ENCODE measurements at places on chromosomes 3 and 15. TPM values are rescaled to one million over a fixed set of nuclear protein-coding genes. Genes with fewer than 3 reads are reported as not detected.

Gene SAMD7
- total RNA-seq: not detected

Gene PLSCR5
- not detected for total RNA-seq

DNA sequence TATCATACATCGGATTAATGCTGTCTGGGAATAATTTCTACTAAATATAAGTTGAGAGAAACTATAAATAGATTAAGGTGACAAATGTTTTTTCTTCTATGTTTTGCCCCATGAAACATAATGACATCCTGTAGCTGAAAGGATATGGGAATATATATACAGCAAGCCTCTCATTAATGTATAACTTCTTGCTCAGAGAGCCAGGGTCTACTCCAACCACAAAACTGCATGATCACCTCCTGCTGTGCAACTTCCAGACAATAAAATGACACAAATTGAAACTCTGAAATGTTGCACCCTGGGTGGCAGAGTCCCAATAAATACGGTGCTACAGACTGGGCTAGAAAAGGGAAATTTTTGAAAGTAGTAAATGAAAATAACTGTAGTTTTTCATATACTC lies 571.9 kb upstream of the CBLB start:
- DNase-seq: no peak

DNA sequence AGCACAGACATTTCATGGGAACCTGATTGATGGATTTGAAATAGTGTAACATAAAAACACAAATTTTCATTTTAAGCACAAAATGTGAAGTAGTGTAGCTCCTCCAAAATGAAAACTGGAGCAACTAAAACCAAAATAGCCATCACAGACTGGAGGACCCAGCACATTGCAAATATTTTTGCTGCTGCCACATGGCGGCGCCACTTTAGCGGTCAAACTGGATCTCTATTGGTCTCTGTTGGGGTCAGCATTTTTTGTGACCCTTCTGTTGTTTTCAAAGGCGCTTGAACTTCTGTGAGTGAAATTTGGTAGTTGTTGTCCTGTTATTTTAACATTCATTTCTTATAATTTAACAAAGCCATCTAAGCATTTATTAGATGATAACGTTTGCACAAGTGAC lies 259.9 kb downstream of the IL20RB start:
- DNase-seq: no peak

GRCh38 chr15:101210058-101210457 lies 41.8 kb downstream of the CHSY1 start:
- no peak for DNase-seq

DNA sequence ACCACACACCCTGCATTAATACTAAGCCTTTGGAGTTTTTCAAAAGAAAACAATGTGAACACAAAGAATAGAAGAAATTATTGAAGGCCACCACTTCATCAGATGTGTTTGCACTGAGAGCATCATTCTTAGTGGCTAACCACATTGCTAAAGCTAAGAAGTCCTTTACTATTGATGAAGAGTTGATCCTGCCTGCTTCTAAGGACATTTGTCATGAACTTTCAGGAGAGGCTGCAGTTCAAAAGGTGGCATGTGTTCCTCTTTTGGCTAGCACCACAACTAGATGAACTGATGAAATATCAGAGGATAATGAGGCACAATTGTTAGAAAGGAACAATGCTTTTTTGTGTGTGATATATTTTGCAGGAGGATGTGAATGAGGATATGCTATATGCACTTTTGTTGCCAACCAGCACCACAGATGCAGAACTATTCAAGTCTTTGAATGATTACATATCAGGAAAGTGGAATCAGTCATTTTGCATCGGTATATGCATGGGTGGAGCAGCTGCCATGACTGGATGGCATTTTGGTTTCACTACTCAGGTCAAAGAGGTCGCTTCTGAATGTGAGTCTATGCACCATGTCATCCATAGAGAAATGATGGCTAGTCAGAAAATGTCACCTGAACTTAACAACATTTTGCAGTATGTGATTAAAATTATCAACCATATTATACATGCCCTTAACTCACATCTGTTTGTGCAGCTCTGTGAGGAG lies 2.5 kb upstream of the EID1 start:
- no peak for DNase-seq

DNA sequence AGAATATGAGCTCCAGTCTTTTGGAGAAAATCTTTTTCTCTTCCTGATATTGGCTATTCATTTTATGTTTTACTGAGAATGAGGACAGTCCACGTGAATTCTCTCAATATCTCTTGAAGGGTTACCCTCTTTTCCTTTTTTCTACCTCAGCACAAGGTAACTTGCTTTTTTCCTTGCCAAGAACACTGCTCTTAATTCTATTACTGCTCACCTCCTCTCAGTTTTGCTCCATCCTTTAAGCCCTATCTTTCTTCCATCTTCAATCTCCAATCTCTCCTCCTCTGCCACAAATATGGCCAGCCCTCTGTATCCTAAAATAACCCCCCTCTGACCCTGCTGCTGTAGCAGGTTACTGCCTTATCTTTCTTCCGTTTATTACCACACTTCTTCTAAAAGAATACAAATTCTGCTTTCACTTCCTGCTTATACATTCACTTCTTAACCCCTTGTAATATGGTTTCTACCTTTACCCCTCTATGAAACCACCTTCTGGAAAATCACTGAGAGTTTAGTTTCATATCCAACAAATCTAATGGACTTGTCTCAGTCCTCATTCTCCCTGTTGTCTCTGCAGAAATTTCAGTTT lies 89.0 kb downstream of the NFKBIZ start:
- no peak for DNase-seq

- DNase-seq: peak; percentile 57
These were observed 76.1 kb downstream of the FRMD4B start for GRCh38 chr3:69309814-69310213.

DNA sequence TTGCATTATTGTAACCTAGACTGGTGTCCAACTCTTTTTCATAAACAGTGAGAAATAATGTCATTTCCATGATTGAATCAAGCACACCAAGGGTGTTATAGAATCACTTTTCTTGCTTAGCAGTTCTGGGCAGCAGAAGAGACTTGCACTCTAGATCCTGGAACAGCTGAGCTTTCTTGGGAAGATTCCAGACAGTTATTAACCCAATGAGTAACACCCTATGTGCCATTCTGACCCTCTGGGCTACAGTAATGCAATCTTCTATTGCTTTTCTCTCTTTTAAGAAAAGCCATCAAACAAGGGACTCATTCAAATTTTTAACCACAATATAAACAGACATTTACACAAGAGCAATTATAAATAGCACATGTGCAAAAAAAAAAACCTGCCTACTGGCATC lies 39.3 kb upstream of the USP3 start:
- DNase-seq: peak; percentile 95
